ENCODE measurements at places on chromosomes 1 and 21.

DNA sequence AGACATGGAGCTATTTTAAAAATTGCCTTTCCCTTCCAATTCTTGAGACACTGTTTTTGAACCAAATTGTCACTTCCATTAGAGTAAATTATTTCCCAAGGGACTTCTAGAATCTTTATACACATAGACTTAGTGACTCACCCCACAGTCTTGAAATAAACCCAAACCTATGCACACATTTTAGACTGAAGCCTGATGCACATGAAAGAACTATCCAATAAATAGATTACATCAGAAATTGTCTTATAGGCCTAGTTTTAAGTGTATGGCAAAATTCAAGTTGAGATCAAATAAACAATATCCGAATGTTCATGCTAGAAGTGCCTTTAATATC, 32.2 kb upstream of the ZNF326 start:
- DNase-seq: no peak

GRCh38 chr1:47646676-47647075, 208.8 kb downstream of the FOXD2 start:
- no peak for DNase-seq

DNA sequence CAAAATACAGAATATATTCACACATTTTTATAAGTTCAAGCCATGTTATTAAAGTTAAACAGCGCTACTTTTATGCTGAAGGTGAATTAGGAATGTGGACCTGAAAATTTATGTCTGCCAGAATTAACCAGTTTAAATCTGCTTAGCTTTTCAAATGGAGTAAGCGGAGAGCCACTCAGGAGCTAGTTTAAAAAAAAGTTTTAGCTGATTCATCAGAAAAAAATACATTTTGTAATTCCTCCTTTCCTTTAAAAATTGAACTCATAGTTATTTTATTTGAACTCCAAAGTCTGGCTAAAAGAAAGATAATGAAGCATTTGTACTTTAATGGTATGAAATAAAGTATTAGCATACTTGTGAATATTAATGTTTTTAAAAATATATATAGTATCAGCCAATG, 21.2 kb downstream of the C21orf91 start:
- DNase-seq: no peak

- DNase-seq: no peak
Observed at GRCh38 chr1:101188331-101188730, 48.5 kb upstream of the S1PR1 start.

DNA sequence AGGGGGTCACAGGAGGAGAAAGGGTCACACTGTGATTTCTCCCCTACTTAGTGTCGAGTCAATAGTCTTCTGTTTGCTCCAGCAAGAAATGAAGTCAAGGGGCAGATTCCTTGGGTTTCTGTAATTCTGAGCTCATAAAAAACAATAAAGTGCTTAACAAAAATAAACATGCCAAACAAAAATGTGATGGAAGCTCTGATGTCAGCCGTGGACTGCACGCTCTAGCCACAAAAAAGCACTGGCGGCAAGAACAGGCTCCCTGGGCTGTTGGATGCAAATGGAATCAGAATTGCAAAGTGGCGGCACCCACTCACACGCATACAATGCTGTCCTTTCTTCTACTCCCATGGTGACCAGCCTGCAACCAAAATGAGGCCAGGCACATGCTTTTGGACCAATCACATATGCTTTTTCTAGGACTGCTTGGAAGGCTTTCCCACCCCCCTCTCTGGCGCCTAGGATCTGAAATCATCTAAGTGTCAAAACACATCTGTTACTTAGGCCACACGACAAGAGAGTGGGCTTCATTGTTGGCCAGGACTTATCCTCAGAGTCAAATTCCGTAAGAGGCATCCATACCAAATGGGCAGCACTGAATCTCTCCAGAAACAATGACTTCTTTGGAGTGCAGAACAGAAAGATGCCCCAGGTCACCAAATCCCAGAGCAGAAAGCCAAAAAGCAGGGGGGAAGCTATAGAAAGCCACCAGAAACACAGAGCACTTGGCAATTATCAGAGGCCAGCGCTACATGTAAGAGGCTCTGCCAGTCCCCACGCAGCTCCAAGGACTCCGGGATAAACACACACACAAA, 9.2 kb downstream of the C1orf198 start:
- DNase-seq: no peak

- no peak for DNase-seq
Observed at GRCh38 chr1:236576004-236576403, 28.3 kb downstream of the HEATR1 start.

GRCh38 chr1:166763318-166763717, 76.0 kb upstream of the POGK start:
- DNase-seq: no peak

- DNase-seq: no peak
Observed at GRCh38 chr1:244303610-244303969, 148.1 kb downstream of the ADSS2 start.

DNA sequence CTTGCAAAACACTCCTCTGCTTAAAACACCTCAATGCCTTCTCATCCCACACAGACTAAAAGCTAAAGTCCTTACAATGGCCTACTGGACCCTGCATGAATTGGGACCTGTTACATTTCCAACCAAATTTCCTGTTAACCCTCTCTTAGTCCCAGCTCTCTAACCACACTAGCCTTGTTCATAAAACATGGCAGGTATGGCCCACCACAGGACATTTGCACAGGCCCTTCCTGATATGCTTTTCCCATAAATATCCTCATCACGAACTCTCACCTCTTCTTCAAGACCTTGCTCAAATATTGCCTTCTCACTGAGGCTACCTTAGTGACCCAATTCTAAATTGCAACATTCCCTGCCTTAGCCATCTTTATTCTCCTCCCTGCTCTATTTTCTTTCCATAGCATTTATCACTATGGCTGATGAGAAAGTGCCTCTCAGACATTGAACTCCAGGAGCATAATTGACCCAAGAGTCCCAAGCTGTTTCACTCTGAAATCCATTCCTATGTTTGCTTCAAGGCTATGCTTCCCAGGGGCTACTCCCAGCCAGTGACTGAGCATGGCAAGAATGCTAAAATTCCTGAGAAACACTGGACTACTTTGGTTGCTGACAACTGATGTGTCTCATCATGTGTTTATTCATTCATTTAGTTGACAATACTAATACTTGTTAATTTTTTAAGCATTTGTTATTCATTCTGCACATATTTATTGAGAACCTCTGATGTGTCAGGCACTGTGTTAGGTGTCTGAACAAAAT, 2.7 kb upstream of the PALMD start:
- no peak for DNase-seq

GRCh38 chr1:16151196-16151994, 4.5 kb downstream of the EPHA2 start:
- DNase-seq: no peak

- no peak for DNase-seq
Observed at GRCh38 chr21:31991356-31992331, 118.8 kb downstream of the HUNK start.

GRCh38 chr1:38994196-38994595, 3.1 kb downstream of the AKIRIN1 start:
- DNase-seq: no peak

- no peak for DNase-seq
Observed at GRCh38 chr21:43345746-43346409, 81.1 kb downstream of the SIK1 start.

- no peak for DNase-seq
Observed at GRCh38 chr1:4755864-4756504, 101.6 kb downstream of the AJAP1 start.

DNA sequence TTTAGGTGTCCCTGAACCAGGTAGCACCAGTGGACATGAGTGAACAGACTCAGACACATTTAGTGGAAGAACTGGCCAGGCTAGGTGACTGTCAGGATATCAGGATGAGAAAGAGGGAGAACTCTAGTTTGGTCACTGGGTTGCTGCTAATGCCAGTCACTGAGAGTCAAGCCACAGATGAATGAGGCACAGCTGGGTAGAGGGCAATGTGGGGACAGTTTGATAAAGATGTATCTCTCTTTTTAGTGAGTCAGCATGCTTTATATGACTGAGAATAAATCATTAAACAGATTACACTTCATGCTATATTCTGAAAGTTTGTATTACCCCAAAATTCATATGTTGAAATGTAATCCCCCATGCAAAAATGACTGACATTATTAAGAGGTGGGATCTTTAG, 87.1 kb downstream of the SELENOF start:
- DNase-seq: no peak

DNA sequence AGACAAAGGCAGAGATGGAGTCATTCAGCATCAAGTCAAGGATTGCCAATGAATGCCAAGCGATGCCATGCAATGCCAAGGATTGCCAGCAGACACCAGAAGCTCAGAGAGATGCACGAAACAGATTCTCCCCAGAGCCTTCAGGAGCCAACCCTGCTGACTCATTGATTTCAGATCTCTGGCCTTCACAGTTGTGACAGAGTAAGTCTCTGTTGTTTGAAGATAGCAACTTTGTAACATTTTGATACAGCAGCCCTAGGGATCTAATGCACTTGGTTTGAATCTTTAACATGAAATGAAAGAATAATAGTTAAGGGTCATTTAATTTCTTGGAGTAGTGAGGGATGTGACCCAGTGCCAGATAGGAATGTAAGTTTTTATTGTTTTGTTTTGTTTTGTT, 287.4 kb upstream of the RUNX1 start:
- DNase-seq: no peak

GRCh38 chr1:17197696-17198095, 7.2 kb upstream of the PADI1 start:
- DNase-seq: no peak

DNA sequence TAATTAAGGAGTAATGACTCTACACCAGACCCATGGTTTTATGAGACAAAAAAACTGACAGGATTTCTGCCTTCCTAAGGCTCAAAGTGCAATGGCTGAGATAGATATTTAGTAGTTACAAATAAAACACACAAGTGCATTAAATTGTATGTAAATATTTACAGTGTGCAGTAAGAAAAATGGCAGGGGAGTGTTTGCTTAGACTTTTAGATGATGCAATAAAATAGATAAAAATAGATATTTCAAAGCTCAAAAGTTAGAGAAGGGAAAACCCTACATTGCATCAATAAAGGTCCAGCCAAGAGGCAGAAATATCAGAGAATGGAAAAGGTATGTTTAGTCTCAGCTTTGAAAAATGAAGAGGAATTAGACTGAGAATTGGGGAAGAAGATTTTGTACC, 226.3 kb upstream of the FGGY start:
- no peak for DNase-seq

DNA sequence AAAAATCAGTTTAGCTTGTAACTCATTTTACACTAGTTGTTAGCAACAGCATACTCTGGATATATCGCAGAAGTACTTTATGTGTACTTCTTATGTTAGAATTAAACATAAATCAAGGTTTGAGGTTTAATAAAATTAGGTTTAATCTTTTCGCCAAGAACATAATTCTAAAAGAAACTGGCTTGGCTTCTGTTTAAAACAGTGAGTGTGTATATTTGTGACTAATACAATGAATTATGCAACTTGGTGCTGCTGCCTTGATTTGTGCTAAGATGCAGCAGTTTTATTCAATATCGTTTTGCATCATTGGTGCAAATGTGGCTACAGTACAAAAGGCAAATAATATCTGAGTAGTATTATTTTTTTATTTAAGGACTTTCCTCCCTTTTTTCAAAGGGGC, 44.8 kb downstream of the USP25 start:
- no peak for DNase-seq

- no peak for DNase-seq
Observed at GRCh38 chr1:227401562-227402342, 83.5 kb upstream of the CDC42BPA start.

Data from stimulated activated CD4-positive, alpha-beta T cell treated with anti-CD3 and anti-CD28 coated beads, Interleukin-12 subunit alpha, Interleukin-12 subunit beta, amount 100 ng/mL, for 24 hours (primary cell).